ENCODE measurements at places on chromosomes 6 and 20. TPM values are rescaled to one million over a fixed set of nuclear protein-coding genes. Genes with fewer than 3 reads are reported as not detected.

The PRRT1 gene
- total RNA-seq, result 1.8 TPM

The PDRG1 gene
- total RNA-seq, result 7.9 TPM

The BPI gene
- total RNA-seq, result not detected

The PKIB gene
- total RNA-seq, result 0.29 TPM

The ANGPT4 gene
- 0.05 TPM for total RNA-seq

The FOXC1 gene
- 4.3 TPM for total RNA-seq

The THBD gene
- total RNA-seq, result 4.2 TPM

The FBXO5 gene
- total RNA-seq, result 3.2 TPM

The SLC17A3 gene
- not detected for total RNA-seq

The ZKSCAN3 gene
- total RNA-seq, result 3.6 TPM

The SNAI1 gene
- total RNA-seq, result 5.1 TPM

The SNAP91 gene
- not detected for total RNA-seq

The MROH8 gene
- 1.3 TPM for total RNA-seq

The HFE gene
- 14.8 TPM for total RNA-seq

The OR2H1 gene
- total RNA-seq, result not detected

The TTK gene
- 0.54 TPM for total RNA-seq

The ASIP gene
- total RNA-seq, result not detected

The NKX2-4 gene
- not detected for total RNA-seq

The BTNL2 gene
- not detected for total RNA-seq
